LHCN-M2 (cell line): ENCODE measurements at places on chromosomes 6 and 20. TPM values are rescaled to one million over a fixed set of nuclear protein-coding genes. Genes with fewer than 3 reads are reported as not detected.
A peak's percentile ranks its signal among the peaks of the same experiment; 100 is the strongest.

LRRN4 gene
- total RNA-seq: not detected in 2 replicates

OR2W1 gene
- not detected in 2 replicates for total RNA-seq

ENPP5 gene
- total RNA-seq: 1.3 and 2.2 TPM in 2 replicates

PAX1 gene
- not detected in 2 replicates for total RNA-seq

ENPP4 gene
- 1.8 and 1.9 TPM in 2 replicates for total RNA-seq

GRCh38 chr20:8394308-8394945 is 262.4 kb downstream of the PLCB1 start:
- peak; percentile 1 for DNase-seq

DNA sequence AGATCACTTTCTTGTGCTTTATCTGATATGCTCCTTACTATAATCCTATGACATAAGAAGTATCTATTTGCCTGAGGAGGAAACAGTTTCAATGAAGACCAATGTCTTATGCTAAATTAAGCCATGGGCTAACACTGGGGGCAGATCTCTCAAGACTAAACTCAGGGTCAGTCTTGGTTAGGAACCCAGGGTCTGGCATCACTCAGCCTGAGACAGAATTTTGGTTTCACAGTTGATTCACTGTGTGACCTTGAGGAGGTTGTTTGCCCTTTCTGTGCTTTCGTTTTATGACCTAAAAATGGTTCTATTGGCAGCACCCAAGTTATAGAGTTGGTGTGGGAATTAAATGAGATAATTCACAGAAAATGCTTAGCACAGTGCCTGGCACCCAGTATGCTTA is 4.9 kb upstream of the BCAS1 start:
- no peak for DNase-seq

DNA sequence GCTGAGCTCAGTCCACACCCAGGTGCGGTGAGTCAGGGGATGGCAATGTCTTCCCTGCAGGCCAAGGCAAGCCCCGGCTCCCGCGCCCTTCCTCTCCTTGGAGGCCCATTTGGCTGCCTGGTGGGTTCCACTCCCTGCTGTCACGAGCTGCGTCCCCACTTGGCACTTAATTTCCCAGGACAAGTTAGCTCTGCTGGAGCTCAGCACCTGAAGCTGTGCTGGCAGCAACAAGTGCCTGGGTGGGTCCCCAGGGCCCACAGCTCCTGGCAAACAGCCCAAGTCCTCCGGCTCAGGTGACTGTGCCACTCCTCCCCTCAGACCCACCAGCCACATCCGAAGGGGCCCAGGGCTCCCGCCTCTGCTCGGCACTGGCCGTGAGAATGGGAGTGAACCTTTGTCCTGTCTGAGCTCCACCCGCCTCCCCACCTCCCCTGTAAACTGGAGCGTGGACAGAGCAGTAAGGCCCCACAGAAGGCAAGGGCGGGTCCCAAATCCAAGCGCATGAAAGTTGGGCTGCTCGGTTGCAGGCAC is 16.9 kb downstream of the LAMA5 start:
- no peak for DNase-seq

DNA sequence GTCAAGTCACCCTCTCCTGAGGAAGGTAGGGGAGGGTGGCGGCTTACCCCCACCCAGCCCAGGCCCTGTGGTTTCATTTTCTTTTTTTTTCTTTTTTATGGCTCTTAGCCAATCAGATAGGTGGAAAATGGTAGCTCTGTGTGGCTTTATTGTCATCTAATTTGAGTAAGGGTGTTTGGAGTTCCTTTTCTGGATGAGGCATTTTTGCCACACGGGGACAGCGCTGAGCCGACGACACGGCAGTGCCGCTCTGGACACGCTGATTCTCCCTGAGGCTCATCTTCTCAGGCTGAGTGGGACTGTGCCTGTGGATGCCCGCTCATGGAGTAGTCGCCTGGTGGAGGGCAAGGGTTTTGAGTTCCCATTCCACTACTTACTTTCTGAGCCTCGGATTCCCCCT is 37.6 kb upstream of the ANGPT4 start:
- no peak for DNase-seq

GRCh38 chr6:33082702-33083101 is 6.9 kb downstream of the HLA-DPB1 start:
- peak; percentile 22 for DNase-seq

DNA sequence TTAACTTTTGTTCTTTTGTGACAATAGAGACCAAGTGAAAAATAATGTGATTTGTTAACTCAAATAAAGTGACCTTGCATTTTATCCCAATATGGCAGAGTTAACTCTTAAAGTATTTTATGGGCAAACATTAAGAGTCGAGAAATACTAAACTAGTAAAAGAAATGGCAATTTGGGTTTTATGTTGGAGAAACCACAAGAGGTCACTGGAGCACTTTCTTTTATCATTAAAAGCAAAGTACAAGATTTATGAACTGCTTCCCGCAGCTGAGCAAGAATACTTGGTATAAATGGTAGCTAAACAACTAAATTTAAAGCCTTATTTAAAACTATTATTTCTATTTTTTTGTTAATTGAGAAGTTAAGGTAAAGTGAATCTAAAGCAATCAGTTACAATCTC is 33.5 kb upstream of the MCM9 start:
- peak; percentile 29 for DNase-seq

DNA sequence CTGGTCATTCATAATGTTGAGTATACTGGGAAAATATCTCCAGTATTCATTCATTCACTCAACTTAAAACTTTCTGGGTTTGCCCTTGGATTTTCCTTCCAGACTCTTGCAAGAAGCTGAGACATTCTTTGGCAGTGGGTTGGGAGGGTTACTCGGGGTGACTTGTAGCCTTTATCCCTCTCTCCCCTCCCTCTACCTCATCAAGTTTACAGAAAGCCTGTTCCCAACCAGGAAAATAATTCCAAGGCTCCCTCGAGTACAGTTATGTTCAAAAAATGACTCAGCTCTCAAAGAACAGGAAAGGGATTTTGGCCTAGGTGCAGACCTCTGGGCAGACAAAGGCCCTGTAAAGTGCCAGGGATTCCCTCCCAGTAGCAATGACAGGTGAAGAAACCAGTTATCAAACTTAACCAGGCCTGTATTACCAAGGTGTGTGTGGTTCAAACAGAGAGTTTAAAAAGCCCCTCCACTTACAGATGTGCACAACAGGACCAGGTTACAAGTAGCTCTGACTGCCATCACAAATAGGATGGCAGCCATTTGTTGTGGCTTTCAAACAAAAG is 22.2 kb downstream of the FKBP1A start:
- DNase-seq: peak; percentile 71

DNA sequence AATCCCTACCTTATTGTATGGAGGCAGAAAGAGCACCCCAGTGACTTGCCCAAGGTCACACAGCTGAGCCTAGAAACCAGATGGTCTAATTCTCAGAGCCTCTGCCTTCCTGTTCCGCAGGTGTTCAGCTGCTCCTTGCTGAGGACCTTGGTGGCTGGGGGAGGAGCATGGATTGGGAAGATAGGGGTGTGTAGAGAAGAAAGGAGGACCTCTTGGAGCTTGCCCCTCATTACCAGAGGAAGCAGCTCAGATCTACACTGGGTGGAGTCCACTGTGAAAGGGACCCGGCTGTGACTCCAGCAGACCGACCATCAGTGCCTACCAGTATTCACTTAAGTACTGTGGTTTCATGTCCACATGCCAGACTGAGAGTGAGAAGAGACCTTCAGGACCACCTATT is 15.2 kb downstream of the FOXP4 start:
- no peak for DNase-seq

- peak; percentile 63 for DNase-seq
These were observed 12.0 kb upstream of the TRMT11 start for GRCh38 chr6:125974214-125974866.

DNA sequence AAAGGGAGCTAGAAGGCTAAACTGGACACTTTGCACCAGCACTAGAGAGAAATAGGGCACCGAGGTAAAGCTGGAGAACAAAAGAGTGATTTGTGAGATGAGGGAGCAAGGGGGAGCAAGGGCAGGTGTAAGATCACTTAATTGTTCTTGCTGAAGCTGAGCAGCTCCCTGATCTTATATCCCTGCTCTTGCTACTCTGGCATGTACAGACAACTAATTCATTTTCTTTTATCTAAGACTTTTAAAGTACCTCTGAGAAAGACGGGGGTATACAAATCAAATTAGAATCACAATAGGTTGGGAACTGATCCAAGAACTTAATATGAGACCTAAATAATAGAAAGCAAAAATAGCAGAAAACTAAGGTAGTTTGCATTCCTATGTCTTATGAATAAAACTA is 381.7 kb upstream of the POU3F2 start:
- no peak for DNase-seq

DNA sequence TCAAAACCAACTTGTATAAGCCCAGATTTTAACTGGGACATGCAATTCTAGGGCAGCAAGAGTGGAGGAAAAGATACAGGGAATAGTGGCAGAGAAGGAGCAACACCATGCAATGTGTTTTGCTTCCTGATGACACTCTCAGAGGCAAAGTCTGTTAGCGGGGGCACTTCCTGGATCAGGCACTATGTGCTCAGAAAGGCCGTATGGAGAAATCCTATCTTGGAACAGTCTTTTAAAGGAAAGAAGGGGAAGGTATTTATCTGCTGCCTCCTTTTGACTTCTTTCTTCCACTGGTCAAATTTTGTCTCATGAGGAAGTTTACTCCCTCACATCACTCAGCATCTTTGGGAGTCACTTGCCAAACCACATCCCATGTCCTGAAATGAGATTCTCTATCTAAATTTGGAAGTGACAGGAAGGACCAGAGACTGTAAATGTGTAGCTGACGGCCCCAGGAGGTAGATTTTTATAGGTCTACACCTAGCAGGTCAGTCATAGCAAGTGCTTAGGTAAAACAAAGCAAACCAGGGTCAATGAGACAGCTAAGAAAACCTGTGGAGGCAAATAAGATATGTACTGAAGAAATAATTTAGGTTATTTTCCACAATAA is 91.7 kb upstream of the ELOVL5 start:
- no peak for DNase-seq
